Bone marrow (tissue), 2 donors: ENCODE measurements at places on chromosomes 3 and 15.

- DNase-seq = no peak
Measured at GRCh38 chr3:71978150-71978721, 193.3 kb upstream of the PROK2 start.

GRCh38 chr3:45612918-45613602 lies 18.5 kb downstream of the LIMD1 start:
- DNase-seq = no peak

- no peak for DNase-seq
Measured at GRCh38 chr3:155078711-155079467, 1.2 kb upstream of the MME start.

DNA sequence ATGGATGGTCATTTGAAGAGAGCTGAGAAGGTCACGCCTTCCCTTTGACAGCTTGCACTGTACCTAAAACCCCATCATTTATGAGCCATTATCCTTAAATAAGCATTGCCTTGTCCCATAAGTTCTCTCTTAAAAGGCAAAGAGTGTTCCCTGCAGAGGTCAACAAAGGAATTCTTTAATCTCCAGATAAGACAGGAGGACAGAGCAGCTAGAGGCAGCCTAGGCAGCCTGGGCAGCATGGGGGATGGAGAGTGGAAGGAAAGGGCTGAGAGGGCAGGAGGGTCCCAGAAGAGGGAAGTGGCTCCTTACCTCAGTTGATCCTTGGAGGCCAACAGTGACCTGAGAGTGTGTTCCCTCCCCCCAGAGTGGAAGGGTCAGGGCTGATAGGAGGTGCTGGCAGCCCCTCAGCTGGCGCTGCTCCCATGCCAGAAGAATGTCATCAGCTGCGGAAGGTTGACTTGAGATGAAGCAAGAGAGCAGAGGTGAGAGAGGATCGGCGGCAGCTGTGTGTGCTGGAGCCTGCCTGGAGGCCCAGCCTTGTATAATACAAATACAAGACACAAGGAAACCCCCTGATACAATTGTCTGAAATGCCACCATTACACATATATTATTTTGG lies 12.8 kb downstream of the KBTBD13 start:
- DNase-seq = no peak

- DNase-seq = no peak
Measured at GRCh38 chr3:39808467-39809180, 785 bp upstream of the MYRIP start.

- no peak for DNase-seq
Measured at GRCh38 chr3:122745369-122746021, 48.1 kb downstream of the HSPBAP1 start.

- no peak for DNase-seq
Measured at GRCh38 chr3:111621535-111621934, 26.4 kb upstream of the ZBED2 start.

DNA sequence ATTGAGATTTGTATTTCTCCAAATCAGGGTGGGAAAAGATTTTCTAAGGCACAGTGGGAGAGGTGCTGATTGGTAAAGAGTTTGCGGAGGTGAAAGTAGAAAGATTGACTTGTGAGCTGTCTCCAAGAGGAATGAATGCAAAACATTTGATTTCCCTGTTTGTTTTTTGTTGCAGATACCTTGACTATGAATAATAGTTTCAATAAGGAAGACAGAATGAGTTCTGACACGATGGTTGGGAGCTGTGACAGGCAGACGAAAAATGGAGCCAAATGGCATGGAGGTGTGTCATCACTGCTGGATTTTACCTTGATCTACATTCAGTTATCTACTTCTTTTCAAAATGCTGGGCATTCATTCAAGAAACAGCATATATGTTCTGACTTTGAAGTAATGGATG lies 145.1 kb downstream of the NFKBIZ start:
- no peak for DNase-seq

GRCh38 chr15:72907733-72908132 lies 124.2 kb upstream of the ADPGK start:
- no peak for DNase-seq

GRCh38 chr3:8136553-8136952 lies 365.1 kb upstream of the LMCD1 start:
- no peak for DNase-seq

DNA sequence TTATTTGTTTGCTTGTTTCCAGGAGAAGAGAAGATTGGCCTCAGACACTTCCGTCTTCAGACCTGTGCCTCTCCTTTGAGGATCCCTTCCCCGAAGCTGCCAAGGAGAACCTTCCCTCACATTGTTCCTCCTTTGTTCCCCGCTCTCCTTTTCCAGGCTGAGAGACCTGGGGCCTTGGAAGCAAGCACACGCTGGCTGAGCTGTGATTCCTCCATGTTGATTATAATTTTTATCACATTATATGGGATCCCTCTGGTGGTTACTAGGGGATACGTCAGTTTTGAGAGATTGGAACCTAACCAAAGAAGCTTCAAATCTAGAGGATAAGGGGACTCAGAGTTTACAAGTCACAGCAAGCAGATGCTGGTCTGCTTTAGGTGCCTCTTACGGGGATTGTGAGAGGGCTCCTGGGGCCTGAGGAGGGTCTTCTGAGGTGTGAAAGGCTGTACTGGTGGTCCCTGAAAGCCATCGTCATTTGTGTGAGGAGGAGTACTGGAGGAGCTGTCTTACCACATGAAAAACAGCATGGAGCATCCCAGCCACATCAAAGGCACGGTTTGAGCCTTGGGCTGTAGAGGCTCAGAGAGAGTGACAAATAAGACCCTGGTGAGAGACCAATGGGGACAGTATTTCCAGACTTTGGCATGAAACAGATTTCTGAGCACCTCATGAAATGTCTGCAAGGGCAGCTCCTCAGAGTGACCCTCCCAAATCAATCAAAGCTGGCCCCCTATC lies 760.1 kb upstream of the CFAP20DC start:
- no peak for DNase-seq

DNA sequence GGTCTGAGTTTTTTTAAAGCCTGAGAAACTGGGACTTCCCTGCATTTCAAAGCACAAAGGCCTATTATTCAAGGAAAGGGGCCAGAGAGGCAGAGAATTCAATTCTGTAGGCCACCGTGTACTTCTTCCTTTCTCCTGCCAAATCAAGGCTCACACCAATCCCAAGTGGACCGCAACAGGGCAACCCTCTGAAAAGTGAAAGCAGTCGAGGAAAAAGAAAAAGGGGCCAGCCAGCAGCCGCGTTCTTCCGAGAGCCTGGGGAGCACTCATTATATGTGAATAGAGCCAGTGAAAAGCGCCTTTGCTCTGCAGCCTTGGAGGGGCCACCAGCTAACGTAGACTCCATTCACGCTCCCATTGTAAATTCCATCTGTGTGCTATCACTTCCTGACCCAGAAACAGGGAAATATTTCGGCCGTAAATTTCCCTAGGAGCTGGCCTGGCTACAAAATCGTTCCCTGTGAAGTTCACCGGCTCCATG lies 45.9 kb upstream of the THUMPD3 start:
- no peak for DNase-seq

GRCh38 chr15:59791079-59791478 lies 102.0 kb upstream of the BNIP2 start:
- DNase-seq = no peak

- no peak for DNase-seq
Measured at GRCh38 chr15:74525309-74525708, 15.7 kb upstream of the ARID3B start.

GRCh38 chr3:164004205-164004604 lies 1074.1 kb downstream of the SI start:
- no peak for DNase-seq

GRCh38 chr15:67745073-67746006 lies 80.0 kb upstream of the SKOR1 start:
- DNase-seq = no peak

DNA sequence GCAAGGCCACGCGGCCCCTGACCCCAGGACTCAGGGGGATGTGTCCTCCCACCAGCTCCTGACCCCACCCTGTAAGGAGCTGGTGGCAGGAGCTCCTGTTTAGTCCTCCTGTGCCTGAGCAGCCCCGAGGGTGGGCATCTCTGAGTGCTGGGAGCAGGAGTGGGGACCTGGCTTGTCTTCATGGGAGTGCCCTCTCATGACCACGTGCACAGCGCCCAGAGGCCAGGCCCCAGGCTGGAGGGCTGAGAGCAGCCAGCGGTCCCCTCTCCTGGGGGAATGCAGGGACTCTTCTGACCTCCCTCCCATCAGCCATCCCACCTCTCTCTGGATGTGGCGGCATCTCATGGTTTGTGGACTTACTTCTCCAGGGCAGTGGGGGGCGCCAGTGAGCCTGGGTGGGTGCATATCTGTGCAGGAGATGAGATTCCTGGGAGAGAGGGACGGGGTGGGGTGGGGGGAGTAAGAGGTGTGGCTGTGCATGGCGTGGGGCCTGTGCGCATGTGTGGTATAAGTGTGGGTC lies 205.6 kb downstream of the TBC1D2B start:
- no peak for DNase-seq

DNA sequence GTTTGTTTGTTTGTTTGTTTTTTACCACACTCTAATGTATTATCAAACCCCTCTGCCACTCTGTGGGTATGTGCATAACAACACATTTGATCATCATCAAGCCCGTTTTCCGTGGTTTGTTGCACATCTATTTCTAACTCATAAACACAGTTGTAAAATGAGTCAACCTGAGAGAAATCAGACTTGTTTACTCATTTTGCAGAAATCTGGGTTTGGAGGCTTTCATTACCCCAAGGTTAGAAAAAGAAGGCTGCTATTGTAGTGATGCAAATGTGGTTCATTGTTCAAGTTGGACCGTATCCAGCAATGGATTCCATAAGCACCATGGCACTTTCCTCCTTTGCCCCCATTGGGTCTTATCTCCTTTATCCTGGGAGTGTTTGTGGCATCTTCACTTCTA lies 353.2 kb upstream of the SOX2 start:
- no peak for DNase-seq

GRCh38 chr15:42332331-42332730 lies 27.0 kb upstream of the CAPN3 start:
- no peak for DNase-seq
